Activated CD4-positive, alpha-beta T cell treated with anti-CD3 and anti-CD28 coated beads, Interleukin-2, amount 10 ng/mL, durations not matched to agents 7 days and 5 days (primary cell): ENCODE measurements at places on chromosomes 12 and 14.

GRCh38 chr14:37145395-37145794 is 27.0 kb downstream of the SLC25A21 start:
- no peak for DNase-seq

- DNase-seq, result no peak
Observed at GRCh38 chr12:98351089-98351488, 164.3 kb upstream of the TMPO start.

- no peak for DNase-seq
Observed at GRCh38 chr12:4506430-4506829, 32.3 kb upstream of the RAD51AP1 start.

- no peak for DNase-seq
Observed at GRCh38 chr12:3965046-3965445, 91.8 kb upstream of the PARP11 start.

GRCh38 chr14:36807727-36808126 is 146.1 kb downstream of the PAX9 start:
- DNase-seq, result no peak

DNA sequence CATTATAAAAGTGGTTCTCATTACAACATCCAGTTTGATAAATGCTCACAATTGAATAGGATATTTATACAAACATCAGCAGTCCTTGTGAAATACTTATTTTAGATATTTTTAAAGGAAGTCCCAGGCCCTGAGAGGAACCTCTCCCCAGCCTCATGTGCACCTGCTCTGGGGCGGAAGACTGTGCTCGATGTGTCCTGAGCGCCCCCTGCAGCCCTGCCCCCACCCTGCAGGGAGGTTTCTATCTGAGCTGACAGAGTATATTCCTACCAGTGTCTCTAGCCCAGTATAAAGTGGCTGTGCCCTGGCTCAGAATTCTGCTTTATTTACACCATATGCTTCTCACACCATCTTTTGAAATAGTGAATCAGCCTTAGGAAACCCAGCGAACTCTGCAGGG is 1349.1 kb downstream of the TMEM121 start:
- DNase-seq, result peak; percentile 50

DNA sequence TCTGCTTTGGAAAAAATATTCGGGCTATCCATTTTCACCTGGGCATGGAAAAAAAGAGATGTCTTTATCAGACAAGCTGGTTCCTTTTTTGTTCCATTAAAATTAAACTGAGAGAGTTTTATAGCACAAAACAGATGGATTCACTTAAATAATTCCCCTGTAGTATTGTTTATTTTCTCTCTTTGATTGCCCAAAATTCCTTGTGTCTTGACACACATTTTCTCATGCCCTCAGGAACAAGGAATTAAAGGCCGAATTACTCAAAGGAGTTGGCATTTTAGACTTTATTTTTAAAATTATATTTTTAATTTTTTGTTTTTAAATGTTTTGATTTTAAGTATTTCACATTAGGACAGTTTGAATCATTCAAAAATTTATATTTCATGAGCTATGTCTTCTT is 69.6 kb upstream of the SLCO1C1 start:
- DNase-seq, result no peak

DNA sequence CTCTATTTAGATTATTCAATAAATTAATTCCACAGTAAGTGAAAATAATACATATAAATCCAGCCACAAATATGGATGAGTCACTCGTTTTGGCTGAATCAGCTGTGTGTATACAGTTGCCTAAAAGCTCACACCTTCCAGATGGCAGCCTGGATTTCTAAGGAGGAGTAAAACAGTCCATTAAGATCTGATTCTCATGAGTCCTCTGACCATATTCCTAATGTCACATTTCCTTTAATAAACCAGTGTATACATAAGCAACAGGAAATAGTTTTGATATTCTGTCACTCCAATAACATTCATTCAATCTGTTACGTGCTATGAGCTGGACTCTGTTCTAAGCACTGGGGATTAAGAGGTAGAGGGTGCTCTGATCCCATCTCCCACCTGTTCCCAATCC is 21.8 kb downstream of the MDM1 start:
- no peak for DNase-seq

GRCh38 chr12:47377414-47378221 is 297.9 kb upstream of the AMIGO2 start:
- no peak for DNase-seq

- no peak for DNase-seq
Observed at GRCh38 chr14:89723930-89724627, 230.5 kb downstream of the EFCAB11 start.

- no peak for DNase-seq
Observed at GRCh38 chr12:60935981-60936761, 1324.0 kb upstream of the USP15 start.

GRCh38 chr14:75395862-75396261 is 32.0 kb upstream of the JDP2 start:
- DNase-seq, result no peak

GRCh38 chr12:94434171-94434570 is 25.5 kb downstream of the CEP83 start:
- no peak for DNase-seq

GRCh38 chr14:36198378-36198777 is 21.9 kb upstream of the PTCSC3 start:
- DNase-seq, result no peak

DNA sequence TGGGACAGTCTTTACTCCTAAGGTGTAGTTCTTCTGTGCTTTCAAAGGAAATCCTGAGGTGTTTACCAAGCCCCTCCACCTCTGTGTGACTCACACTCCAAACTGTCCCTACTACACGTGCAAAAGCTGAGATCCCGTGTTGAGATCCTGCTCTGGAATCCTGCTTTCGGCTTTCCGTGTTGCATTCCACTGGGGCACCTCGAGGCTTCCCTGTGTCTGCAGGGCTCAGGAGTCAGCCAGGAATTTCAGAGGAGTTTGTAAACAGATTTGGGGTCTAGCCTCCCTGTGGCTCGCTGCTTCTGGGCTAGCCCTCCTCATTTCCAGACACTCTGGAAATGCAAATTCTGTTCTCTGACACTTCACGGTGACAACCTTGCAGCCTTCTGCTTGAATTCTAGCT is 48.4 kb downstream of the CACNA2D4 start:
- no peak for DNase-seq

GRCh38 chr14:64581363-64581762 is 31.6 kb downstream of the PPP1R36 start:
- DNase-seq, result no peak

DNA sequence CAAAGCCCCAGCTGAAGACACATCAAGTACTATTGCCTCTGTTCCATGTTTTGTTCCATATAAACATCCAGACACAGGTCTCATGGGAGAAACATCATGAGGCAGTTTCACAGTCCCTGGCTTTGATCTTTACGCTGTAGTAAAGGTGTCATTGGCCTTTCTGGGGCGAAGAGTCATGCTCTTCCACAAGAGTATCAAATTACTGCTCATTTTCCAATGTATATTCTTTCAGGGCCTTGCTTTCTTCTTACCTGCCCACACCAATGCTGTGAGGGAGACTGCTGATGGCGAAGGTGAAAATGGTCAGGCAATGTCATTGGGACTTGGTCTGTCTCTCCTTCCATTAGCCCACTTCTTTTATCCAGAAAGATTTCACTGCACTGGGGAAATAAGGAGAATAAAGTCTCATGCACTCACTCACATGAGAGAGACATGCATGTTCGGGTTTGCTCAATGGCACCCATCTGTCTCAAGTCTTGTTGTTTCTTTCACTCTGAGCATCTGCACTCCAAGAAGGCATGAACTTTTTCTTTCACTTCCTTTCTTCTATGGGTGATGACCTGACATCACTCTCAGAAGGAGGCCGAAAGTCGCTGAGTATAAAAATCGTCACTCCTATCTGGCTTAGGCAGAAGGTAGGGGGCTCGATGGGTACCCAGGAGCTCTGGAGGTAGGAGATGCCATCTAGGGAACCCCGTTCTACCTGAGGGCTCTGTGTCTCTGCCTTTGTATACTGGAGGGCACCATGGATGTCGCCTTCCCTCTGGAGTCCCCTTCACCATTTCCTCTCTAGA is 1.3 kb upstream of the JDP2 start:
- DNase-seq, result no peak

- no peak for DNase-seq
Observed at GRCh38 chr12:66197495-66197921, 8.5 kb downstream of the IRAK3 start.

GRCh38 chr12:115710104-115710564 is 567.4 kb downstream of the MED13L start:
- no peak for DNase-seq

DNA sequence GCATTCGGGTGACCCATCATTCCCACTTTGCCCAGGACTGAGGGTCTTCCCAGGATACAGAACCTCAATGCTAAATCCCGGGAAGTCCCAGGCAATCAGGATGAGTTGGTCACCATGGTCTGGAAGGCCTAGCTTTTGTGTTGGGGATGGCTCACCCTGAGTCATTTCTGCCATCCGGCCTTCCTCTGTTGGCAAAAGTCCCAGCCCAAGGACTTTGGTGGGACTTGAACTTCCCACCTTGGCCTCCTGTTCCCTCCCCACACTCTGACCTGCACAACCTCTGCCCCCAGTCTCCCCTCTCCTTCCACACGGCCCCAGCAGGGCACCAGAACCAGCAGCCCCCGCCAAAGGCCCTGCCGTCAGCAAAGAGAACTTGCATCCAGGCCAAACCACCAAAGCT is 24.6 kb upstream of the NCOR2 start:
- no peak for DNase-seq

DNA sequence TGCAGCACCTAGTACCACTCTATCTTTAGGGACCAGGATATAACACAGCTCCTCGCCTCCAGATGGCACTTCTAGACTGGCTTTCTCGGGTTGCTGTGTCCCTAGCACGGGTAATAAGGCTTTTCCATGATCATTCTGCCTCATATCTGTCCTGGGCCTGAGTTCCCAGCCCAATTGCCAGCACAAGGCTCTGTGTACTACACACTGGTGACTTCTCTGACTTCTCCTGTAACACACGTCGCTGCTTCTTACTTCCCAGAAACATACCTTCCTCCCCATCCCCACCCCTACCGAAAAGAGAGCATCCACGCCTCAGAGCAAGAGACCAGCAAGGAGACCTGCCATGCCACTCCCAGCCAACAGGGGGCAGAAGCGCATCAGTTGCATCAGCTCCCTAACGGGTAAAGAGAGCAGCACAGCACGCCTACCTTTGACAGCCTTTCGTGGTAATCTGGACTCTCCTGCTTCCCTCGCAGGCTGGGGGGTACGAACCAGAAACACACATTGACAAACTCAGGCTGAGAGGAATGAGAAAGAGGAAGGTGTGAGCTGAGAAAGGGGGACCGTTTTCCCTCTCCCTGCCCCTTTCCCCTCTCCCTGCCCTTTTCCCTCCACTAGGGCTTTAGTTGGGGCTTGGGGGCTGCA is 21.2 kb upstream of the ZNF740 start:
- DNase-seq, result peak; percentile 93

GRCh38 chr12:118136559-118137003 is 657 bp downstream of the PEBP1 start:
- peak; percentile 30 for DNase-seq

GRCh38 chr14:75578786-75579337 is 442 bp downstream of the FLVCR2 start:
- DNase-seq, result no peak

GRCh38 chr12:53201177-53201541 is 5.9 kb downstream of the ITGB7 start:
- no peak for DNase-seq

GRCh38 chr14:101843665-101844064 is 82.2 kb downstream of the PPP2R5C start:
- peak; percentile 68 for DNase-seq

DNA sequence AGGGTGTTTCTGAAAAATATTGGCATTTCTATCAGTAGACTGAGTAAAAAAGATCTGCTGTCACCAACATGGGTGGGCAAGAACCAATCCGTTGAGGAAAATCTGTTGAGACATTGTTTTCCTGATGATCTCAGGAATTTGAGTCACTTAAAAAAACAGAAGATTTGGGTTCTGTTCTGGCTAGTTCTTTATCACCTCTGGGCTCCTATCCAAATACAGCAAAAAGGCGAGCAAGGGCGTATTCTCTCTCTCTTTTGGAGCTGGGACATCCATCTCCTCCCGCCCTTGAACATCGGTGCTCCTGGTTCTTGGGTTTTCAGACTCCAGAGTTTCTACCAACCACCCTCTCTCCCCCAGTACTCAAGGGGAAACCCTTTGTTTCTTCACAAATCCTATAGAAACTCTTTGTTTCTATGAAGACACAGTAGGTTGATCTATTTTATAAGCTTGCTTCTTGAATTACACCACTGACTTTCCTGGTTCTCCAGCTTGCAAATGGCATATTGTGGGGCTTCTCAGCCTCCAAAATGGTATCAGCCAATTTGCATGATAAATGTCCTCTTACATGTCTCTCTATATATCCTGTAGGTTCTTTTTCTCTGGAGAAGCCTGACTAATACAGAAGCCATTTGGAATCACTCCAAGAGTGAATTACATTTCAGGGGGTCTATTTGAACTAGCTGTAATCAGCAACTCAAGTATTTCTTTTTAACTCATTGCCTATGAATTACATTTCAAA is 263.9 kb upstream of the TMTC1 start:
- no peak for DNase-seq

- DNase-seq, result no peak
Observed at GRCh38 chr14:98379830-98380229, 892.2 kb downstream of the BCL11B start.

- no peak for DNase-seq
Observed at GRCh38 chr12:126847005-126847629, 1419.9 kb upstream of the TMEM132C start.

DNA sequence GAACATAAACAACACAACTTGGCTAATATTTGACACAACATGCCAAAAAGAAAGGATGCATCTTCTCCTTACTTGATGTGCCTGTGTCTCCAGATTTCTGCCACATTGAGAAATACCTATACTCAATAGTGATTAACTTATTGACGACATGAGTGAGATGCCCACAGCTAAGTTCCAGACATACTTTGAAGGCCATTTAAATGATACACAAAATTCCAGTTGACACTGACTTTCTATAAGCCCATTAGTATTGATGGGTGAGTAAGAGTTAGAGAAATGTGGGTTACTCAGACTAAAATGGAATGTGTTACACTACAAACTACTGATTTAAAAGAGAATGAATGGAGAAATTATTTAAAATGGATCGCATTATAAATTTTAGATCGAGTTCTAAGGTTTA is 838.2 kb upstream of the MGAT4C start:
- DNase-seq, result no peak

- DNase-seq, result no peak
Observed at GRCh38 chr12:88575361-88575970, 4.8 kb downstream of the KITLG start.

DNA sequence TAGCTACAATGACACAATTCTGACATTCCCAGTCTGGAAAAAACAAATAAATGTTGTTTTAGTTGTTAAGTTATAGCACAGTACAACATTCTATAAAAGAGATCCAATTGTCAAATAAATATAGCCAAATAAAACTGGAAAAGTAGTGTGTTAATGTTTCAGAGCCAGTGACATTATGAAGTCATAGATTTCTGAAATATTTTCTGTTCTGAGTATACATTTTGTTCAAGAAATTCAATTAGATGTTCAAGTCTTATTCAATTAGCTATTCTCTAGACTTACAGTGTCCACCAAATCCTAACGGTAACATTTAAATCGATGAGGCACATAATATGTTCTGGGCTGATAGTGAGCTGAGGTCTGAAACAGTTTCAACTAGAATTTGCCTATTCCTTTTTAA is 196.1 kb upstream of the ABCD2 start:
- DNase-seq, result no peak
